ENCODE measurements at places on chromosomes 3 and 15. TPM values are rescaled to one million over a fixed set of nuclear protein-coding genes. Genes with fewer than 3 reads are reported as not detected.

DNA sequence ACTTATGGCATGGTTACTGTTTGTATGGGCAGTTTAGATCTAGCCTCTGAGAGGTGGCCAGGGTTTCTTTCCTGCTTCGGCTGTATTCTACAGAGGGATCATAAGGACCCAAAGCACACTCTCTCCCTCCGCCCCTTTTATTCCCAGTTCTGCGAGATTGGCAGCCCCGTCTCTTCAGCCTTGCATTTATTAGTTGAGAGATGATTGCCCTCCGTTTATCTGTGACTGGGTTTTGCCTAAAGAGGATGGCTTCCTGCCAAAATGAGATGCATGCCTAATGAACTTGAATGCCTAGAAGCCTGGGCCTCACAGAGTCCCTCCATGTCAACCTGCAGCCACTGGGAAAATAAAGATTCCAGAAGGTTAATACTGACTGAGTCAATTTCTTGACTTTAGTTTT, 97.1 kb upstream of the CHL1 start:
- no peak overlapping the region for H3K4me3 ChIP-seq
- no peaks in the 10 kb centered on the region for H3K36me3 ChIP-seq
- no peaks in the 10 kb centered on the region for H3K4me1 ChIP-seq
- no peak for DNase-seq

GRCh38 chr3:15636028-15636709, 34.6 kb downstream of the BTD start:
- peaks cover 83% of the 10 kb centered on the region for H3K4me1 ChIP-seq
- no peak for DNase-seq
- H3K27me3 ChIP-seq: no peaks in the 10 kb centered on the region
- H3K27ac ChIP-seq: peak overlapping the region; percentile 91
- H3K4me3 ChIP-seq: peak overlapping the region; percentile 36

DNA sequence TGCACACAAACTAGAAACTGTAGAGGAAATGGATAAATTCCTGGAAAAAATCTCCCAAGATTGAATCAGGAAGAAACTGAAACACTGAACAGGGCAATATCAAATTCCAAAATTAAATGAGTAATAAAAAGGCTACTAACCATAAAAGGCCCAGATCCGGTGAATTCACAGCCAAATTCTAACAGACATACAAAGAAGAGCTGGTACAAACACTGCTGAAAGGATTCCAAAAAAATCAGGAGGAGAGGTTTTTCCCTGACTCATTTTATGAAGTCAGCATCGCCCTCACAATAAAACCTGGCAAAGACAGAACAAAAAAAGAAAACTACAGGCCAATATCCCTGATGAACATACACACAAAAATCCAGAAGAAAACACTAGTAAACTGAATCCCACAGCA, 462.4 kb upstream of the THBS1 start:
- H3K27ac ChIP-seq: peak overlapping the region; percentile 71
- no peak for DNase-seq
- H3K27me3 ChIP-seq: no peaks in the 10 kb centered on the region
- H3K4me3 ChIP-seq: no peak overlapping the region
- peaks cover 8% of the 10 kb centered on the region for H3K36me3 ChIP-seq

- H3K4me3 ChIP-seq: no peak overlapping the region
- no peaks in the 10 kb centered on the region for H3K4me1 ChIP-seq
- H3K27me3 ChIP-seq: peaks cover 6% of the 10 kb centered on the region
- no peaks in the 10 kb centered on the region for H3K36me3 ChIP-seq
These were observed 336.4 kb upstream of the SATB1 start for GRCh38 chr3:18761530-18761929.

- H3K4me3 ChIP-seq: no peak overlapping the region
- DNase-seq: no peak
- peaks cover 63% of the 10 kb centered on the region for H3K4me1 ChIP-seq
These were observed 26.6 kb downstream of the SLC28A1 start for GRCh38 chr15:84910928-84911623.

DNA sequence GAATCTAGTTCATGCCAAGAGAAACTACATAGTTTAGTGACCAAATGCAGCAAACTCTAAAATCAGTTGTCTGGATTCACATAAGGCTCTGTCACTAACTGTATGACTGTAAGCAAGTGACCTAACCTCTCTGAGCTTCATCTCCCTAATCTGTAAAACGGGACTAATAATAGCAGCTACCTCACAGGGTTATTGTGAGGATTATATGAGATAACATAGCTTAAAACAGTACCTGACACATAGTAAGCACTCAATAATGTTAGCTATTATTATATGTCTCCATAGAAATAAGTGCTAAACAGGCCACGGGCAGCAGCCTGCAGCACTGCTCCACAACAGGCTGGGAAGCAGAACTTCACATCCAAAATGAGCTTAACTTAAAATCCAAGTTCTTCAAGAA, 30.2 kb downstream of the NPTN start:
- no peak for DNase-seq
- no peaks in the 10 kb centered on the region for H3K36me3 ChIP-seq
- H3K27me3 ChIP-seq: no peaks in the 10 kb centered on the region
- H3K27ac ChIP-seq: peak overlapping the region; percentile 28
- no peak overlapping the region for H3K4me3 ChIP-seq

GRCh38 chr15:79257454-79257853, 25.1 kb upstream of the ANKRD34C start:
- no peak overlapping the region for H3K27ac ChIP-seq
- peaks cover 15% of the 10 kb centered on the region for H3K4me1 ChIP-seq
- peaks cover 23% of the 10 kb centered on the region for H3K27me3 ChIP-seq
- H3K36me3 ChIP-seq: peaks cover 5% of the 10 kb centered on the region
- H3K4me3 ChIP-seq: no peak overlapping the region
- no peak for DNase-seq

DNA sequence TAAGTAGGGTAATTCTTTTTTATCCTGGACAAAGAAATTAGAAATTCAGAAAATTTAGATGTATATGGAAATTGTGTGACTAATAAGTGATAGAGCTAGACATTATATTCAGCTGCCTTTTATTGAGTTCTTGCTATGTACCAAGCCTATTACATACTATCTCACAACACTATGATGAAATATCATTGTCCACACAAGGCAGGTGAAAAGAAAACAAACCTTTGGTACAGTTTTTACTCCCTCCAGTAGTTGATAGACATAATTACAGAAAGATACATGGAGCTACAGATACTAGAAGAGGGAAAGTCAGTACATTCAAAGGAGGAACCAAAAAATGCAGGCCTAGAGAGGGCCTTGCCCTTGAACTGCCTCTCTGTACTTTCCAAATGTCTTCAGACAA, 4.8 kb downstream of the IQCH start:
- no peak for DNase-seq
- H3K36me3 ChIP-seq: no peaks in the 10 kb centered on the region
- H3K4me1 ChIP-seq: peaks cover 7% of the 10 kb centered on the region
- H3K27me3 ChIP-seq: no peaks in the 10 kb centered on the region
- H3K27ac ChIP-seq: no peak overlapping the region
- no peak overlapping the region for H3K4me3 ChIP-seq

GRCh38 chr15:69244798-69245197, 53.9 kb upstream of the PAQR5 start:
- no peaks in the 10 kb centered on the region for H3K27me3 ChIP-seq
- H3K36me3 ChIP-seq: peaks cover 4% of the 10 kb centered on the region
- no peak overlapping the region for H3K4me3 ChIP-seq
- no peak overlapping the region for H3K27ac ChIP-seq
- DNase-seq: no peak

DNA sequence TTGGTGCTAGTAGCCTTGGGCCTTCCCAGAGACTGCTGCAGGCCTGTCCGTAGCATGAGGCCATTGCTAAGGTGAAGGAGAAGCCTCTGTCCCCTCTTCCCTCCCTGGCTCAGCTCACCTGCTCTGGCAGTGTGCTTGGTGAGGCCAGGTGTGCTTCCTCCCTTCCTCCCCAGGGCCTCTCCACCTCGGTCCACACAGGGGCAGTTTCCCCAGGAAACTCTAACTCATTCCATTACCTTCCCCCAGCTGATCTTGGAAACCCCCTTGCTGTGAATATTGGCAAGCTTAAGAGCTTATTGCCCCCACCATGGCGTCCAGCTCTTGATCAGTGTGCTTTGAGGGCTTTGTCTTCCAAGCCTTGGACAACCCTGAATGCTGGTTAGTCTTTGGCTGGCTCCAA, 52.7 kb downstream of the ZNF445 start:
- H3K27me3 ChIP-seq: no peaks in the 10 kb centered on the region
- no peak overlapping the region for H3K27ac ChIP-seq
- no peak for DNase-seq
- H3K4me1 ChIP-seq: no peaks in the 10 kb centered on the region

DNA sequence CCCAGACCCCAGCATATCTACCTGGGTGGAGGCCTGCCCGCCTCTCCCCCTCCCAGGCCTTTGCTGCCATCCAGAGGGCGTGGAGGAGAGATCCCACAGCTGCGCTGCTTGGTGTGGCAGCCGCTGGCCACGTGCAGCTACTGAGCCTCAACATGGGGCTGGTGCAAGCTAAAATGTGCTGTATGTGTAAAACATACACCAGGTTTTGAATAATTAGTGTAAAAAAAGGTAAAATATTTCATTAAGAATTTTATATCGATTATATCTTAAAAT, 95.8 kb downstream of the SEC22A start:
- H3K27me3 ChIP-seq: peaks cover 8% of the 10 kb centered on the region
- H3K4me1 ChIP-seq: no peaks in the 10 kb centered on the region
- no peak overlapping the region for H3K4me3 ChIP-seq

DNA sequence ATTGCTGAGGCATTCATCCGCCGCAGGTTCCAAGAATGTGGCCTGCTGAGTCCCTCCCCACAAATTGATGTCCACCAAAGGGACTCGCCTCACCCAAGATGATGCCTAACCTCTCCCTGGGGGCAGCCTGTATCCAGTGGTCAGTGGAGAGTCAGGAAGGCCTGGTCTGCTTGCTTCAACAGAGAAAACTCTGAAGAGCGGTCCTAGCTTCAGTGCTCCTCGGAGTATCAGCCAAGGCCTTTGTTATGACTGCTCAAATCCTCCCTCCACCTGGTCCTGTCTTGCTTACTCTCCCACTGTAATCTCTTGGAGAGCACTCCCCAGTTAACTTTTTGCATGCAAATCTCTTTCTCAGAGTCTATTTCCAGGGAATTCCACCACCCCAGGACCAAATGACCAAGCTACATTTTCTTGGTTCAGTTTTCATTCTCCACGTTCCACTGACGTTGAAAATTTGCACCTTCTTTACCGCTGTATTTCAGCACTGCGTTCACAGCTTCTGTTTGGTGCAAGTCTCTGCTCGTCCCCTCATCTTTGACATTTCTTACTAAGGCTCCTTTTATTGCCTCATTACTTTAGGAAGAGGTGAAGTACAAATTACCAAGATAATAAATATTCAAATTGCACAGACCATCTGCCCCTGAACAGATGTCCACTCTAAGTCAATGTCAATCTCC, 22.3 kb downstream of the CMTM7 start:
- peaks cover 6% of the 10 kb centered on the region for H3K4me1 ChIP-seq
- no peaks in the 10 kb centered on the region for H3K27me3 ChIP-seq
- no peak for DNase-seq
- no peak overlapping the region for H3K4me3 ChIP-seq
- H3K36me3 ChIP-seq: no peaks in the 10 kb centered on the region

SPTBN5 gene
- total RNA-seq: 2.2 TPM

KCNAB1 gene
- total RNA-seq: 3.0 TPM

SKIC8 gene
- total RNA-seq: 35.1 TPM
